ENCODE measurements at places on chromosomes 5 and 9.

GRCh38 chr5:61397238-61397637 is 65.2 kb downstream of the ZSWIM6 start:
- DNase-seq, result no peak

GRCh38 chr9:3980771-3981170 is 319.1 kb downstream of the GLIS3 start:
- DNase-seq, result no peak

GRCh38 chr5:31645420-31646081 is 6.6 kb downstream of the PDZD2 start:
- DNase-seq, result no peak

- no peak for DNase-seq
Measured at GRCh38 chr5:160133071-160133917, 14.0 kb upstream of the PWWP2A start.

- DNase-seq, result no peak
Measured at GRCh38 chr5:169121630-169122420, 179.1 kb downstream of the SLIT3 start.

- no peak for DNase-seq
Measured at GRCh38 chr5:10932426-10932825, 171.4 kb upstream of the DAP start.

GRCh38 chr5:142316681-142317080 is 8.1 kb downstream of the SPRY4 start:
- no peak for DNase-seq

GRCh38 chr5:130032807-130033206 is 128.5 kb downstream of the CHSY3 start:
- DNase-seq, result no peak

GRCh38 chr5:44387406-44387805 is 1.8 kb downstream of the FGF10 start:
- DNase-seq, result no peak

- no peak for DNase-seq
Measured at GRCh38 chr9:23683611-23684061, 142.4 kb downstream of the ELAVL2 start.

GRCh38 chr9:78207319-78207718 is 28.6 kb upstream of the CEP78 start:
- no peak for DNase-seq

DNA sequence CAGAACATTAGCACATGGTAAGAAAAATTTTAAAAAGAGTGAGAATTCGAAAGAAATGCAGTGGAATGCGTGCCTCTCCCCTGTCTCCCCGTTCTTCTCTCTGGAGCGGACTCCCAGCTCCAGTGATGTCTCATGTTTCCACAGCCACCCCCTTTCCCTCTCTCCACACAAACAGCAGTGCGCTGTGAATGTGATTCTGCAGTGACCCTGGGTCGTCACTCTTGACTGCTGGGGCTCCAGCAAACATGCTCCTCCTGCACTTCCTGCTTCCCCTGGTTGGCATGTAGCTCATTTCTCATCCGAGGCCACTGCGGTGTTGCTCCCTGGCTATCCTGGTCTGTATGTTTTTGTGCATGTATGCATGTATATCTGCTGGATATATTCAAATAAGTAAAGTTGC is 13.3 kb downstream of the PHF2 start:
- DNase-seq, result no peak

GRCh38 chr9:125639057-125639456 is 68.0 kb downstream of the MAPKAP1 start:
- no peak for DNase-seq

GRCh38 chr5:79774171-79774854 is 84.7 kb downstream of the CMYA5 start:
- peak; percentile 25 for DNase-seq

DNA sequence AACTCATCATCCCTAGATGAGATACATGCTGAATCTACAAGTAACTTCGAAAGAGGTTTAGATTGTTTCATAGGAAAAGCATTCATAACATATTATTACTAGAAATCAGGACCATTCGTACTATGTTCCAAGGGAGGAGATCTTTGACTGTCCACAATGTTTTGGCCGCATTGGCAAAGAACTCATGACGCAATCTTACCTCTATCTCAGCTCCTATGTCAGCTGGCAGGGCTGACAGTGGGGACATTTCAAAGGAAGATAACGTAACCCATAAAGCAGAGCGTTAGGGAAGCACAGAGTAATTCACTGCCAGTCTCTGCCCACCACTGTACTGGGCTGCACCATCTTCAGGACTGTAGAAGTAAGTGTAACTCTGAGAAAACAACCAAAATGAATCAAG is 69.7 kb downstream of the EFNA5 start:
- DNase-seq, result no peak

GRCh38 chr9:4119778-4120554 is 179.9 kb downstream of the GLIS3 start:
- DNase-seq, result no peak

DNA sequence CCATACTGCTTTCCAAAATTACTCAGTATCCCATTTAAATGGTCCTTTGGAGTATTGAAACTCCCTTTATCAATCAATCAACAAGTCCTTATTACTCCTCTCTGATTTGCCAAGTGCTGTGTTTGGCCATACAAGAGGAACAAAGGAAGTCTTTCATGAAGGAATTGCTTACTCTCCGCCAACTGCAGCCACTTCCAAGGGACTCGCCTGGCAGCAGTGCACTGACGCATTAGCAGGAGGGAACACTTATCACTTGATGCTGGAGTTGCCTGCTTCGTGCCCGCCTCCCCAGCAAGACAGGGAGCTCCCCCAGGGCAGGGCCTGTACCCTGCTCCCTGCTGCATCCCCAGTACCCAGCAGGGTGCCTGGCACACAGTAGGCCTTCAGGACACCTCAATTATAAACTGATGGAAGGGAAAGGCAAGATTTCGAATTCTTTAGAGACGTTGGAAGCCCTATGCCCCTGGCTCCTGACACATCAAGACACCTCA is 97.9 kb downstream of the CRB2 start:
- no peak for DNase-seq

GRCh38 chr5:160306696-160307095 is 5.7 kb downstream of the CCNJL start:
- DNase-seq, result no peak

- DNase-seq, result no peak
Measured at GRCh38 chr5:176888016-176888864, 10.9 kb downstream of the HK3 start.

DNA sequence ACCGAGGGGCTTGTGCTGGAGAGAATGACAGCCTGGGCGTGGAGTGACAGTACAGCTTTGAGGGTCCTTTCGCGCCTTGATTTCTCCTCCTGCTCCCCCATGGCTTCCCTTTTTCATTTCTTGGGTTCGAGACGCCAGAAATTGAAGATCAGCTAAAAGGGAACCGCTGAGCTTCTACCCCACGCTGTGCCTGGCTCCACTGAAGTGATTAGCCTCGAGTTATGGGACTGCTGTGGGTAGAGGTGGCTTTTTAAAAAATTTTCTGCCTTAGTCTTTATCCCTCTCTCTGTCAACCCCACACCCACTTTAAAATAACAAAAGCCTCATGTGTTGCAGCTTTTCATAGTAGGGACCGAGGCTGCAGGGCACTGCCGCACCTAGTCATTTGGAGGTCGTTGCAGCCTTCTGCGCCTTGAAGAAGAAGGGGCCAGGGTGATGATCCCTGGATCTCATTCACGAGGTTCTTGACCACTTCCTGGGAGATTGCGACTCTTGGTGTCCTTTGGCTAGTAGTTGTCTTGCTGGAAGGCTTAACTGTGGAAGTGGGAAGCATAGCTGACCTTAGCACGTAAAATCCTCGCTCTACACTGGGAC is 603 bp downstream of the PPIP5K2 start:
- no peak for DNase-seq

GRCh38 chr5:85538362-85538761 is 1079.4 kb upstream of the COX7C start:
- DNase-seq, result no peak

DNA sequence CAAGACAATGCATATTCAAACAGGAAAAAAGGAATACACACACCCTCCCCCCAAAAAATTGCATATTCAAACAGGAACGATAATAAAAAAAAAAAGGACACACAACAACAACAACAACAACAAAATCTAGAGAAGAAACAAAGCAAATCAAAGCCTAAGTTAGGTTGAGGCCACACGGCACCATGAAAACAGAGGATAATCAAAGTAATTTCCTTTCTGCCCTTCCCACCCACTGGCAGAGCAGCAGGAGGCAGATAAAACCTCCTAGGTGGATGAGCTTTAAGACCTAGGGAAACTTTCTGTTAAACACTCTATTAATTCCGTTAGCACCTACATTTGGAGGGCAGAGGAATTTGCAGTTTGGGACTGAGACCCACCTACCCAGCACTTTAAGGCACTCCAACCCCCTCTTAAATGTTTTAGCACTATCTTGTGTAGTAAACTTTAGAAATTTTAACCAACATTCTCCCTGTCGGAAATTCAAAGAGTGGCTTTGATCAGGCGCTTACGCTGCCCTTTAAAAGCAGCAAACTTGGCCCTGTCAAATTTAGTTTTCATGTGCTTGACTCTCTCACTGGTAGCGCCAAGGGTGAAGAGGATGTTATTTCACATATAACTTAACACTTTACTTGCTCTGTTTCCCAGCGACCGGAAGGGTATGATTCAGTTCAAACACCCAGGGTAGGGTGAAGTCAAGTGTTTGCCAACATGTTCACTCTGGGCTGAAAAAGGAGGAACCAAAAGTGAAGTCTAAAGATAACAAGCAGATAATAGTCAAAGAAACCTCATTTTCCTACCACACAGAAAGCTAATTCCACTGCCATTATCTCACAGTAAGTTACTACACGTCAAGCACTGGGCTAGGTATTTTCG is 9.2 kb downstream of the ENC1 start:
- DNase-seq, result peak; percentile 8

DNA sequence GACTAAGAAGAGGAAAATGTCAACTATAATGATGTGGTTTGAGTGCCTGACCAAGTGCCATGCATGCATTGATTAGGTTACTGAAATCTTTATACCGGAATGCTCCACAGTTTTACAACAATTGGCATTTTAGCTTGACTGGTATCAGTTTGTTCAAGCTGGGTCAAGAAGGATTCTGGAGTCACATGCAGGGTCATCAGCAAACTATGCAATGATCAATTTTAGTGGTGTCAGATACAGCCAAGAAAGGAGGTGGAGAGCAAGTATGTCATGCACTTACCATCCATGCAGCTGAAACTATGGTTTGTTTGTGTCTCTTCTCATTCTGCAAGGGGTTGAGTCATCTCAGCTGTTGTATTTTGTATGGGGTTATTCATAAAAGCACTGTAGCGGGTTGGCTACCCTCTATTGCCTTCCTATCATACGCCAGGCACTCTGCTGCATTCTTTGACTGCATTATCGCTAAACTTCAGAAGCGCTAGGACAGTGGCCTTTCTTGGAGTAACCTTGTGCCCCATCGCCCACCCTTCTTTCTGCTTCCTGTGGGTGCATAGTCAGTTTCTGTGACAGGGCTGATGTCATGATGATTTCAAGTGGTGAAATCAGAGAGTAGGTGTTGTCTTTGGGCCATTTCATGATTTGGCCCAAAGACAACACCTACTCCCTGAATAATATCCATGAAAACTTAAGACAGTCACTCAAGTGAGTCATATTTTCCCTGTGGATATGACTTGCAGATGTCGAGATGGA is 145.4 kb downstream of the MTX3 start:
- DNase-seq, result no peak

DNA sequence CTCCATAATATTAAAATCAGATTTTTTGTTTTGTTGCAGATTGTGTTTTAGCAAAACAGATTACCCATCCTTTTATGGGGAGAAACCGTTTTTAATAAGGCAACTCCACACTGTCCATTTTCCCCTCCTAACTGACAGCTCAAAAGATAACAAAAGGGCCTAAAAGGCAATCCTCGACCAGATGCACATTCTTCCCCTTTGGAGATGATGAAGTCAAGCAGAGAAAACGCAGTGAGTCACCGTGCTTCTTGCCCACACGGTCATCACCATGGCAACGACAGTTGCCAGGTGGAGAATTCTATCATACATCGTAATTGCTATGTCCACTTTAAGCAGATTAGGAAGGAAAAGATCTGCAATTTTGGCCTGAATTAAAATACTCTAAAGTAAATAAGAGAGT is 96.4 kb downstream of the DIRAS2 start:
- DNase-seq, result no peak

GRCh38 chr5:158032246-158032645 is 173.3 kb upstream of the CLINT1 start:
- no peak for DNase-seq

DNA sequence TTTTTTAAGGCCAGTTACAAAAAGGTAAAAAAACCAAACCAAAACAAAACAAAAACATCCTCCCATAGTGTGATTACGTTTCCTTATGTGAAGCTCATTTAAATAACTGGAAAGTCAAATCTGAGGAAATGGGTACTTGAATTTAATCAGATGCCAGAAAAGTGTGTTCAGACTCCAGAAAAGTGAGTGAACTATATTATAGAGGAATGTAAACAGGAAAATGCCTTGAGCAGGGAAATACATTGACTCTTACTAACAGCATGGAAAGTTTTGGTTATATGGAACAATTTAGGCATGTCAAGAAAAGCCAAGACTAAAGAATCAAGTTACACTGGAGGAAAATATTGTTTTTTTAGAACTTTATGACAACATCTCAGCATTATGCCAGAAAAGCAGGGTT is 37.8 kb upstream of the RNF20 start:
- no peak for DNase-seq

- no peak for DNase-seq
Measured at GRCh38 chr9:130731355-130731754, 37.8 kb downstream of the EXOSC2 start.

GRCh38 chr9:132712753-132713152 is 42.5 kb downstream of the GTF3C4 start:
- no peak for DNase-seq

DNA sequence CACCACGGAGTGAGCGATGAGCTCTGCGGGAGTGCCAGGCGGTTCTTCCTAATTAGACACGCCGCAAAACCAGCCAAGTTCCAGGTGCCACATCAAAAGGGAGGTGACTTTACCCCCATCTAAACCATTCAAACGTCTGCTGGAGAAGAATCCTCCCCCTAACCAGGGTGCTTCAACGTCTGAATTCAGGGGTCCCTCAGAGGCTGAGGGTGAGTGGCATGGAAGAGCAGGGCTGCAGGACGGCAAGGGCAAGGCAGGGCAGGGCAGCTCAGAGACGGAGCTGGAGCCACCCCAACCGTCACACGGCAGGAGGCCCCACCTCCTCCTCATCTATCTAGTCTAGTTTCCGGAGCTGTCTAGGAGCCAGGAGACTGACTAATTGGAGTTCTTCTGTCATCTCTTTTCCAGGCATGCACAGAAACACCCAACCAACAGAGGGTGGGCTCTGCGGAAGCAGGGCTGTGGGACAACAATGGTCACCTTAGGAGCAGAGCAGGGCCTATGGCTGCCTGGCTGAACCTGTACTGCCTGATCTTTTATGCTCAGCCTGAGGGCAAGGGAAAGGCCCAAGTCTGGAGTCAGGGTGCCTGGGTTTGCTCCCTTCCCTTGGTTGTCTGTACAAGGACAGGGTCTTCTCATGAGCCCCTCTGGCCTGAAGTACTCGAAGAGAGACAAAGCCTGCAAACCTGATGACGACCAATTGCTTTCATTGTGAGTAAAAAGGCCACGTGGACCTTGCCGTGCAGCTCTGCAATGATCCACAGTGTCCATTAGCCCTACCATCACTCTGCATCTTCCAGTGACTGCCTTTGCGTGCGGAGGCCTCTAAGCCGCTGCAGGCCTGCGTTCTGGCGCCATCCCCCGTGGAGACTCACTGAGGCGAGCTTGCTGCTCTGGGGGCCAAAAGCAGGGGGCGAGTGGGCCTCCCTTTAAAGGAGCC is 81.0 kb upstream of the SLC25A51 start:
- no peak for DNase-seq

GRCh38 chr5:95644351-95645042 is 2.1 kb upstream of the RFESD start:
- DNase-seq, result peak; percentile 45

Measured in activated naive CD4-positive, alpha-beta T cell treated with Interleukin-2 at 50 U/mL for 16 hours (primary cell).